ENCODE measurements at places on chromosomes 11 and 22.

GRCh38 chr11:7892840-7893254 lies 38.2 kb downstream of the OR10A6 start:
- peak; percentile 76 for DNase-seq

GRCh38 chr11:10298342-10298741 lies 4.3 kb upstream of the SBF2 start:
- DNase-seq, result peak; percentile 92

DNA sequence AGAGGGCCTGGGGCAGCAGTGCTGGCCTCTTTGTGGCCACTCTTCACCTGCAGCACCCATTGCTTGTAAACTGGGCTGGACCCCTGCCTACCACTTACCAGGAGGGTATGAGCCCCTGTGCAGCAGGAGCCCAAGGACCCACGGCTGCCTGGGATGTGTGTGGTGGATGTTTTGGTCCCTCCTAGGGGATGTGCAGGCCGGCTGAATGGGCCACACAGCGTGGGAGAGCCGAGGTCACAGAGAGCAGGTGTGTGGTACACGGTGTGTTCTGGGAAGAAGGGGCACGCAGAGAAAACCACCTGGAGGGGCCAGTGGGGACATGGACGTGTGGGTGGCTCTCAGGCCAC lies 19.3 kb upstream of the GNB1L start:
- DNase-seq, result no peak

GRCh38 chr11:10400856-10401255 lies 54.2 kb upstream of the AMPD3 start:
- peak; percentile 77 for DNase-seq

GRCh38 chr11:74689666-74690065 lies 41.6 kb downstream of the CHRDL2 start:
- DNase-seq, result peak; percentile 59

DNA sequence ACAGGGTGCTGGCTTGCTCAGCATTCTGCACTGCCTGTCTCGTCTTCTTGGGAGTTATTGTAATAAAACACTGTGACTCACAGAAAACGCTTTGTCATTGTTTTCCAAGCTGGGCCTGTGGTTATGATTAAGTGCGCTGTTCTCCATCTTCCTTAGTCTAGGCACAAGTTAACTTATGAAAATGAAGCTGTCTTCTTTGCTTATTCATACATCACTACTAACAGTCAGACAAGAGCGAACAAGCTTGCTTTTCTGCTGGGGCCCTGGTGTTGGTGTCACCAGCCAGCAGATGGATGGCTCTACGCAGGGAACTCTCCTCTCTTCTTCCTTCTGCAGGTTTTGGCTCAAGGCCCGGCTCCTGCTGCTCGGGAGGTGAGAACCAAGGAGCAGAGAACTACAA lies 380.1 kb upstream of the SYN3 start:
- DNase-seq, result peak; percentile 74

- DNase-seq, result peak; percentile 74
These were observed 497.2 kb downstream of the NTM start for GRCh38 chr11:131867457-131868257.

- peak; percentile 64 for DNase-seq
These were observed 39.0 kb downstream of the CWC15 start for GRCh38 chr11:94934362-94934761.

GRCh38 chr11:125263268-125263790 lies 98.8 kb downstream of the PKNOX2 start:
- DNase-seq, result peak; percentile 61

DNA sequence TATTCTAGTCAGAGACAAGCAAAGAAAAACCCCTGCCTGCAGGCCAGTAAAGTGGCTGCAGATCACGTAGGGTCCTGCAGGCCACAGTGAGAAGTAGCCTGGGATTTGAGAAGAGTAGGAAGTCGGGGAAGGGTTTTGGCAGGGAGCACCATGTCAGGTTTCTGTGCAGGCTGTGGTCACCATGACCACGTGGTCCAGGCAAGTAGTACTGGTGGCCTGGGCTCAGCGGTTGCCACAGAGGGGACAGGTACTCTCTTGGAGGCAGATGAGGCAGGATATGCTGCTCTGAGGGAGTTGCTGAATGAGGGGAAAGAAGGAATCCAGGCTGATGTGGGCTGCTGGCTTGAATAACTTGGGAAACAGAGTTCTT lies 46.5 kb downstream of the PISD start:
- no peak for DNase-seq

- no peak for DNase-seq
These were observed 55.1 kb upstream of the SYT9 start for GRCh38 chr11:7196396-7197146.

DNA sequence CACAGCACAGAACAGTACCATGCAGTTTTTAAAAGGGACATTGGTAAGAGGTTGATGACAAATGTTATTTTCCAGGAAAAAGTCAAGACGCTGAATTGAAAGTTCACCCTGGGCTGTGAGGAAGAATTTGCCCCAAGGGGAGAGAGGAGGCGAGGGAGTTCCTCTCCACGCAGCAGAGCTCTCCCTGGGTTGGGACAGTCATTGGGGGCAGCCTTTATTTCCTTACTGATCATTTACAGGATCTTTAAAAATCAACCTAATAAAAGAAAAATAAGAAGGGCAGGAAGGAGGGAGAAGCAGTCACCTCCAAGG lies 49.9 kb upstream of the WNT7B start:
- peak; percentile 51 for DNase-seq

DNA sequence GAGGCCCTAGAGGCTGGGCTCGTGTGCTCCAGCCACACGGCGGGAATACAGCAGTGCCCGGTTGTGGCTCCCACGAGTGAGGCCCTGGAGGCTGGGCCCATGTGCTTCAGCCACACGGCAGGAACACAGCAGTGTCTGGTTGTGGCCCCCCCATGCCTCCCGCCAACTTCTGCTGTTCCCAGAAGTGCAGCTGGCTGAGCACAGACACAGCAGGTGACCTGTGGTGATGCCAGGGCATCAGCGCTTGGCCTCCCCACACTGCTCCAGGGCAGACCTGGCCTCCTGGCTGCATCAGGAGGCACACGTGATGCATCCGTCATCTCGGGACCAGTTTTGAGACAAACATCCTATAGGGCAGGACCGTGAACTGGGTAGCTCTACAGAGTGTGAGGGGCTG lies 110.3 kb downstream of the KCNQ1OT1 start:
- no peak for DNase-seq

- no peak for DNase-seq
These were observed 184.5 kb upstream of the NTM start for GRCh38 chr11:131185915-131186314.

GRCh38 chr11:117874253-117874909 lies 2.1 kb downstream of the FXYD6 start:
- DNase-seq, result peak; percentile 3

- no peak for DNase-seq
These were observed 161.0 kb upstream of the B3GAT1 start for GRCh38 chr11:134572741-134573675.

DNA sequence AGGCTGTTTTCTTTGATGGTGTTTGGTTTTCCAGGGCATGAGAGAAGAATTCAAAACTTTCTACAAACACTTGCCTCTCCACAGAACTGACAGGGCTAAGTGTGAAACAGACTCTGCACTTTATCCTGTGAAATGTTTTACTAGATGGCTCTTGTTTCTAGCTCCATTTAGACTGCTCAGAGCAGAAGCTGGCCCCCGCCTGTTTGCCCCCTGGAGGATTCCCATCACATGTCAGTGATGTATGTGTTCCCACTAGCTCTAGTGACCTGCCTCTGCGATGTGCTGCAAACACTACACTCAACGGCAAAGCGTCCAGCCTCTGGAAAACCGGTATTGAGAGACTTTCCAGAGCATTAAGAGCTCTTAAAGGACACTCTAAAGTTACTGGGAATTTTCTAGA lies 41.4 kb upstream of the PCF11 start:
- DNase-seq, result no peak

DNA sequence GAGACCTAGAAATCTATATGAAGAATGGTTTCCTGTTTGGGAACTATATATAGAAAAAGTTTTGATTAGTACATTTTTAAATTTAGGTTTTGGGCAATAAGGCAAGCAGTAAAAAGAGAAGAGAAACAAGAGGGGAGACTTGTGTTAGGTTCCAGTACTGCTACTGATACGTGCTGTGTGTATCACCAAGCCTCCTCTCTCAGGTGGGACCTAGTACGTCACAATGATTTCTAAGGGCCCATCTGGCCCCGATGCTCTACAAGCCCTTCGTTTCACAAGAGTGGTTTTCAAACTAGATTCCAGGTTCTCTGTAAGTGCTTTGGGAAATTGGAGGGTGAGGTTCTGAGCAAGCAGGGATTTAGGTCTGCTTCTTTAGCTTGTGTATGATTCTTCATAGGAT lies 39.2 kb downstream of the USP35 start:
- DNase-seq, result no peak

GRCh38 chr11:45410391-45411227 lies 124.5 kb upstream of the SYT13 start:
- no peak for DNase-seq

- no peak for DNase-seq
These were observed 10.9 kb downstream of the TAF1D start for GRCh38 chr11:93730108-93731107.

GRCh38 chr11:131811383-131811782 lies 441.0 kb downstream of the NTM start:
- DNase-seq, result peak; percentile 44

DNA sequence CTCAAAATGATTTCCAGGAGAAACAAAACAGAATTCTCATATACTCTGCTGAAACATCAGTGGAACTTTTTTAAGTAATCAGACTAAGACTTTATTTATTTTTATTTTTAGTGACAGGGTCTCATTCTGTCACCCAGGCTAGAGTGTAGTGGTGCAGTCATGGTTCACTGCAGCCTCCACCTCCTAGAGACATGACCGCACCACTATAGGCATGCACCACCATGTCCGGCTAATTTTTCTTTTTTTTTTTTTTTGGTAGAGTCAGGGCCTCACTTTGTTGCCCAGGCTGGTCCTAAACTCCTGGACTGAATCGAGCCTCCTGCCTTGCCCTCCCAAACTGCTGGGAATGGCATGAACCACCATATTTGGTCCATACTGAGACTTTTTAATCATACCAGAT lies 42.9 kb downstream of the PRDM10 start:
- no peak for DNase-seq

- peak; percentile 36 for DNase-seq
These were observed 17.0 kb downstream of the CD3E start for GRCh38 chr11:118321386-118322082.

DNA sequence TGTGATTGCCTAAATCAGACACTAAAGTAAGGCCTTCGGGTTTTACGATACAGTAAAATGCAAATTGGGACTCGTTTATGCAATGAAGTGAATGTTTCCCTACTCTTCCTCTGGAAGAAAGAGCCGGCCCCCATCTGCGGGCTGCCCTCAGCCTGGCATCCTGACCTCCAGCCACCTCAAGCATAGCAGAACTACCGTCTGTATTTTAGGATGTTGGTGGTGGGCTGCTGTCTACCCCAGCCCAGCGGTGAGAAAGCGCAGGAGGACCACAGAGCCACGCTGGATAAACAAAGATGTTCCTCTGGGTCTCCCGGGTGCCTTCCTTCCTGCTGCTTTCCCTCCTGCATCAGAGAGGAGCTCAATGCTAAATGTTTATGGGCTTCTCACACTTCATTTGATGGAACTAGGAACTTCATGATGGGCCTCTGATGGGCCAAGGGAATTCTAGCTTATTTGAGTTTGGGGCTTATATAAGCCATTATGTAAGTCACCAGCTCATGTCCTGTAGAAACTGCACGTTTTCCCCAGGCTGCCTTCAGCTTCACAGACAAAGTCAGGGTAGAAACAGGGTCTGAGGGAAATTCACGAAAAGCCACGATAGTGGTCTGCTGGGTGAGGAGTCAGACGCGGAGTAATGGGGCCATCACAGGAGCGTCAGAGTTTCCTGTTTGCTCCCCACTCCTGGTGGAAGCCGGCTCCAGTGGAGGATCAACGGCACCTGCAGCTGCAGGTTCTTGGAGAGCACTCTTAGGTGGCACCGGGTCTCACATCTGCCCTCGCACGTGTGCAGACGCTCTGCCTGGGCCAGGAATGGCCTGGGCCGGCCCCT lies 287.4 kb downstream of the BRD1 start:
- no peak for DNase-seq

- DNase-seq, result peak; percentile 70
These were observed 4.9 kb upstream of the TTLL1 start for GRCh38 chr22:43094085-43094484.

- DNase-seq, result peak; percentile 37
These were observed 8.4 kb downstream of the PPME1 start for GRCh38 chr11:74179234-74180052.

GRCh38 chr11:28631148-28631547 lies 523.0 kb downstream of the METTL15 start:
- no peak for DNase-seq

- peak; percentile 75 for DNase-seq
These were observed 16.5 kb upstream of the MALAT1 start for GRCh38 chr11:65482306-65482850.

- no peak for DNase-seq
These were observed 5.9 kb downstream of the NCAM1 start for GRCh38 chr11:112967082-112967481.

DNA sequence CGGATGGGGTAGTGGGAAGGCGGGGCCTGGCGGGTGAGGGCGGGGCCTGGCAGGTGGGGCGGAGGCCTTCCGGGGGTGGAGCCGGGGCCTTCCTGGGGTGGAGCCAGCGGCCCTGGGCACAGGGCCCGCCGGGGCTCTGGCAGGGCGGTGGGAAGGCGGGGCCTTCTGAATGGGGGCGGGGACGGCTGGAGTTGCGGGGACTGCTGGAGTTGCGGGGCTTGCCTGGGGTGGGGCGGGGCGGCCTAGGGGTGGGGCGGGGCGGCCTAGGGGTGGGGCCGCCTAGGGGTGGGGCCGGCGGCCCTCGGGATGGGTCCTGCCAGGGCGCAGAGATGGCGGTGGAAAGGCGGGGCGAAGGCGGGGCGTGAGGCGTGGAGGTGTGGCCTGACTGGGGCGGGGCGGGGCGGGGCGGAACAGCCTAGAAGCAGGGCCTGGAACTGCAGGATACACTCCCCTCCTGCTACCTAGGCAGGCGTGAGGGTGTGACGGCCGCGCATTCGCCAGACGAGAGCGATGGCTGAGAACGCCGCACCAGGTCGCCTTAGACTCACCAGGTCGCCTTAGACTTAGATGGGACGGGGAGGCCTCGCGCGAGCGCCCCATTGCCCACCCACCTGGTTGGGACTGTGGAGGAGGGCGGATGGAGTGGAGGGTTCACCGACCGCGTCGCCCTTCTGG lies 19.3 kb downstream of the RRP7A start:
- DNase-seq, result peak; percentile 9

DNA sequence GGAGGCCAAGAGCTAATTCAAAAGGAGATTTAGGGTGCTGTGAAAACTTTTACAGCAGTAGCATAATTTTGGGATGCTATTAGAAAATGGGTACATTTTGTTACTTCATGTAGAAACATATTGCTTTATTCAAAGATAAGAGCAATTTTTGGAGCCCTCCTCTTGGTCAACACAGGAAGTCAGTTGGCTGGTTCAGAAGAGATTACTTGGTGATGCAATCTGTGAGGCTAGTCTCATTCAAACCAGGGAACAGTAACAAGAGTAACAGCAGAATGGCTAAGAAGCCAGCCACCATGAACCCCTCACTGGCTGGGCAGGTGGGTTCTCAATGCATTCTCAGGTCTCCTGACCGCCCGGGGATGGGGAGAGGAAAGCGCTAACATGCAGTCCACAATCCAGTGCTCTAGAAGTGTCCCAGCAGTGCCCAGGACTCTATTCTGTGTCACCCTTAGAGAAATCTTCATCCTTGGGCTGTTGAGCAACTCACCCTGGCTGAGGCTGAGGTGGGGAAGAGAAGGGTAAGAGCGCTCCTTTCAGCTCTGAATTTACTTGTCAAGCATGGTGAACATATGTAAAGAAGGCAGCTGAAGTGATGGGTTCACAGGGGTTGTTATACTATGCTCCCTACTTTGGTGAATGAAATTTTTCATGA lies 262.2 kb upstream of the UBASH3B start:
- DNase-seq, result no peak

- no peak for DNase-seq
These were observed 48.8 kb upstream of the CD44 start for GRCh38 chr11:35090125-35090524.

Measured in M059J (cell line).